ENCODE measurements at places on chromosomes 1 and 21.

DNA sequence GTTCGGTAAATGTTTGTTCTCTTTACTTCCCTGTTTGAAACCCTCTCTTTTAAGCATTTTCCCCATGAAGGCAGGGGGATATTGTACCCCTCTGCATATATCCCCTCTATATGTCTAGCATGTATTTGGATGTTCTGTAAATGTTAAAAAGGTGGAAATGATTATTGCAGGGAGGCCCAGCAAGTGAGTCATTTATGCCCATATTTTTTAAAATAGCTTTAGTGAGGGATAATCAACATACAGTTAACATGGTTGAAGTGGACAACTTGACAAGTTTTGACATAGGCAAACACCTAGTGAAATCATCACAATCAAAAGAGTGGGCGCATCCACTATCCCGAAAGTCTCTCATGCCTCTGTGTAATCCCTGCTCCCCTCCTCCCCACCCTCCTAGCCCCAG is 20.8 kb upstream of the RGS16 start:
- DNase-seq, result no peak

- DNase-seq, result peak; percentile 35
Measured at GRCh38 chr1:202274611-202275010, 67.1 kb downstream of the UBE2T start.

GRCh38 chr1:196355206-196355786 is 252.9 kb downstream of the KCNT2 start:
- no peak for DNase-seq

DNA sequence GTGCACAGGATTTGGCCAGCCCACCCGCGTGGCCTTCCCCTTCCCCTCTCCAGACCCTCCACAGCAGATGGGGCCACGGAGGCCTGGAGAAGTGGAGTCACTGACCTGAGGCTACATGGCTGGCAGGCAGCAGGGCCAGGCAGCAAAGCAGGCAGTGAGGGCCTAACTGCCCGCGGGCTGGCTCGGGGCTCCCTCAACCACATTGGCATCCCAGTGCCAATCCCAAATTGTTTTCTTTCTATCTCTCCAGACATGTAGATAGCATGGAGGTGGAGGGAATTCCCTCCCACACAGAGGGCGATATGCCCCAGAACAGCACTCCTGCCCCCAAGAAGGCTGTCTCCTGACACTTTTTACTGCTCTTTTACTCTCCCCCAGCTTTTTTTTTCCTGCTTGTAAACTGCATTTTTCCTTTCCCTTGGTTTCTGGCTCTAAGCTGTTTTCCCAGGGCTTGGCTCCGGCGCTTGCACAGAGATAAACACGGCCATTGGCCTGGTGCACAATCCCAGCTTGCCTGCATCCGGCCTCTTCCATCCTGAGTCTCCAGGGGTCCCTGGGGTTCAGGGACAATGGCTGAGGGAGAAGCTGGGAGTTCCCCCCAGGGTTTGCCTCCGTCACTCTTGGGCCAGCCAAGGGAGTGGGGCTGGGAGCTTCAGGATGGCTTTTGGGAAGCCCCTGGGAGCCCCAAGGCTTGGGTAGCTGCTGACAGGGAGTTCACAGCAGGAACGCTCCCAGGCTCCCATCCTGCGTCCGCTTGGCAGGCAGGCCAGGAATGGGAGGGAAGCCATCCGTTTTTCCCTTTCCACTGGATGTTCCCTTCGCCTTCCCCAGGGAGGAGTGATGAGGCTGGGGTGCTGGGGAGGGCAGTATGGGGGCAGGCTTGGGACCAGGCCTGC is 7.0 kb downstream of the EPHX1 start:
- no peak for DNase-seq

DNA sequence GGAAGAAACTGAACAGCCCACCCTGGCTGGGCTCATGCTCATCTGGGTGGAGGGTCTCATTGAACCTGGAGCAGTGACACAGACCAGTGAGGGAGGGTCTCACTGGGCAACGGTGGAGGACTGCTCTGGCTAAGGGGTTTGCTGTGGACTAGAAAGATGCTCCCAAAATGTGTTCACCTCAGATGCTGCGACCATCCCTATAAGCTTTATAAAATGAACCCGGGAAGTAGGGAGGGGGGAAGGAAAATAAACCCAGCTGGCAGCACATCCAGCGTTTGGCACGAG is 34.5 kb upstream of the LBR start:
- no peak for DNase-seq

DNA sequence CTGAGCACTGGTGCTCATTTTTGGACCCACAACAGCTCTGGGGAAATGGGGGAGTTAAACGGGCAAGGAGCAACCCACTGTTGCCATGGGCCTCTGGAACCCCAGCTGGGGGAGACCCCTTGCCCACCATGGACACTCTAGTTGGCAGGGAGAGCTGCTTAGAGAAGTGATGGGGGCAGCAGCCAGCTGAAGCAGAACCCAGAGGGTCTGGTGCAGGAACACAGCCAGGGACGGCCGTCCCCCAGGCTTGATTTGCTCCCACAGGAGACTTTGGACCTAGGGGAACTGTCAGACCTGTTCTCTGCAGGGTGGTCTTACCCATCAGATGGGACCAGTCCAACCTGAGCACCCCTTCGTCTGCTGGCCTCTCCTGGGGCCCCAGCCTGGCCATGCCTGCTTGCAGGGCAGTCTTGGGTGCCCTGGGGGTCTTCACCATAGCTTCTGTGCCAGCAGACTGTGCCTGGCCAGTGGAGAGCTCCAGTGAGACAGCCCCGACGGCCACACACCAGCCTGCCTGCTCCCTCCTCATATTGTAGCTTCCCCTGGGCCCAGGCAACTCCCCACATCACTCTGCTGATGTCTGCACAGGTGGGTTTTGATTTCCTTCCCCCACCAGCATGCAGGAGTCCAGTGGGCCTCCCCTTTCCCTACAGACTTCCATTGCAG is 11.3 kb downstream of the SPATC1L start:
- no peak for DNase-seq

DNA sequence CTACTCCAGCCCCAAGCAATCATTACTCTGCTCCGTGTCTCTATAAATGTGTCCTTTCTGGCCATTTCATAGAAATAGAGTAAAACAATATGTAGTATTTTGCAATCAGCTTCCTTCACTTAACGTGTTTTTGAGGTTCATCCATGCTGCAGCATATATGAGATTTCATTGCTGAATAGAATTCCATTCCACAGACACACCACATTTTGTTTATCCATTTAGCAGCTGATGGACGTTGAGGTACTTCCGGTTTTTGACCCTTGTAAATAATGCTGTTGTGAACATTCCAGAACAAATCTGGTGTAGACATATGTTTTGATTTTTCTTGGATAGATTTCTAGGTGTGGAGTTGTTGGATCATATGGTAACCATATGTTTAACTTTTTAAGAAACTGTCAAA is 30.7 kb downstream of the ADAM30 start:
- DNase-seq, result no peak

DNA sequence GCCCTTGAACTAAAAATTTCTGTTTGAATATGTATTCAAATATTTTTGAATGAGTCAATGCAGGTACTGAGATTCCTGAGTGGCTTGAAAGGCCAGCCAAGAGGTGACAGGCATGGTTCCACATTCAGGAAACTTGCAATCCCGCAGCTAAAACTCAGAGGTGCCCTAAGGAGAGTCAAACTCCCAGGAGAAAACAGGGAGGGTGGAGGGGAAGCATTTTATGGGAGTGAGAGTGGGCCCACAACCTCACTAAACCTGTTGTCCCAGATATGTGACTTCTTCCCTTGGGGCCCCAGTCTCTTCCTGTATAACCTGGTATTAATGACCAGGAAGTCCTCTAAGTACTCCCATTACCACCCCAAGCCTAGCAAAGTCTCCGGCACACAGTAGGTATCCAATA is 189.6 kb downstream of the PLPP3 start:
- DNase-seq, result no peak

GRCh38 chr21:26587736-26588201 is 14.7 kb upstream of the CYYR1 start:
- no peak for DNase-seq

- DNase-seq, result no peak
Measured at GRCh38 chr1:65894738-65895605, 102.3 kb downstream of the PDE4B start.

DNA sequence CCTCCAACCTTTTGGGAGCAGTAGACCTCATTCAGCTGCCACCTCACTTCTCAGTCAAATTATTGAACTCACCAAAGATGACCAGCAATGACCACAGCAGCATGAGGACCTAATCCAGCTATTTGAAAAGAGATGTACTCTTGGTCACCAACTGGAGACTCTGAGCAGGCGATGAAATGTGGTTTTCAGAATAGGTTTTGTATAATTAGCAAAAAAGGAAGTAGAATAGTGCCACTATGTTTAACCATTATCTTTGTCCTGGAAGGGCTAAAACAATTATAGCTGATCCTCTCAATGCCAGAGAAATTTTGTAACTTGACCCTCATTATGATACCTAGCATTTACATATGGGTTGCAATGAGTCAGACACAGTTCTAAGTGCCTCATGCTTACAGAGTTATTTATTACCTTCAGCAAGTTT is at the start of gene FCRL2:
TSS of gene FCRL2 (minus strand) at position 162 of the 421 bp plus-strand sequence. CDS start at position 103, 59 bp downstream.
- DNase-seq, result no peak

DNA sequence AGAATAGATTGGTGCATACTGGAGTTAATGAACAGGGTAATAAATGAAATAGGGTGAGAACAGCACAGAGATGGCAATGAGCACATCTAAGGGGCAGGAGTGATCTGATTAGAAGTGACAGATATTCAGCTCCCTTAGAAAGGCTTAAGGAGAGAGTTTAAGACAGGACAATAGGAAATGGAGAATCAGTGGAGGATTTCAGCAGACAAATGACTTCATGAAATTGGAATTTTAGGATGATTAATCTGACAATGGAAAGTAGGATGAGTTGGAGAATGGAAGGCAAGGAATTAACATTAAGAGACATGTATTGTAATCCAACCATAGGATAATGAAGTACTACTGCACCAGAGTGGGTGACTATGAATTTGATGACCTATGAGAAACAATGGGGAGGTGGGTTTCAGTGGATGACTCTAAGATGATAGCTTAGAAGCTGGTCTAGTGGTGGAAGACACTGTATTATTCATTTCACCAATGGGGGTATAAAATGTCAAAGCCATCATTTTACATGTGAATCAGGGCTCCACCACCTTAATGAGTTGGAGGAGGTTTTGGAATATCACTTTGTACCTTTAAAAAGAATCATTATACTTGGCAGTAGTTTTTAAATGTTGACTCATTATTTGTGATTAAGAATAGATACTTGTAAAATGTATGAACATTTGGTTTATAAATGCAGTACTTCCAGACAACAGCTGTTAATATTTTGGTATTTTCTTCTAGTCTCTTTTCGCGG is 139.1 kb downstream of the PLA2G4A start:
- no peak for DNase-seq

DNA sequence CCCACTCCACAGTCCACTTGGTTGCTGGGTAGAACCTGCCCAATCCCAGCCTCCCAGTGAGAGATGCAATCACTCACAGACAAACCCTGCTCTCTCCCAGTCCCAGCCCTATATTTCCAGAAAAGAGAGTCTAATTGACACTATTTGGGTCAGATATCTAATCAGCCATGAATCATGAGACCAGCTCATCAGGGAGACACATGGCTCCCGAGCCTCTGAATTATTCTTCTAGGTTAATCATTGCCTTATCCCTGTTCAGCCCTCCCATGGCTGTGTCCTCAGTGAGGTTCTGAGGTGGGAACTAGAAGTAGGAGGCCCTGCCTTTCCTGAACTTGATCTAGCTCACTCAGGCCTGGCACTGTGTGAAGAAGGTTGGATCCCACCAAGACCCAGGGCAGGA is 49.9 kb upstream of the ZC3H12A start:
- DNase-seq, result no peak

- DNase-seq, result peak; percentile 24
Measured at GRCh38 chr1:157691285-157691920, 9.2 kb downstream of the FCRL3 start.

DNA sequence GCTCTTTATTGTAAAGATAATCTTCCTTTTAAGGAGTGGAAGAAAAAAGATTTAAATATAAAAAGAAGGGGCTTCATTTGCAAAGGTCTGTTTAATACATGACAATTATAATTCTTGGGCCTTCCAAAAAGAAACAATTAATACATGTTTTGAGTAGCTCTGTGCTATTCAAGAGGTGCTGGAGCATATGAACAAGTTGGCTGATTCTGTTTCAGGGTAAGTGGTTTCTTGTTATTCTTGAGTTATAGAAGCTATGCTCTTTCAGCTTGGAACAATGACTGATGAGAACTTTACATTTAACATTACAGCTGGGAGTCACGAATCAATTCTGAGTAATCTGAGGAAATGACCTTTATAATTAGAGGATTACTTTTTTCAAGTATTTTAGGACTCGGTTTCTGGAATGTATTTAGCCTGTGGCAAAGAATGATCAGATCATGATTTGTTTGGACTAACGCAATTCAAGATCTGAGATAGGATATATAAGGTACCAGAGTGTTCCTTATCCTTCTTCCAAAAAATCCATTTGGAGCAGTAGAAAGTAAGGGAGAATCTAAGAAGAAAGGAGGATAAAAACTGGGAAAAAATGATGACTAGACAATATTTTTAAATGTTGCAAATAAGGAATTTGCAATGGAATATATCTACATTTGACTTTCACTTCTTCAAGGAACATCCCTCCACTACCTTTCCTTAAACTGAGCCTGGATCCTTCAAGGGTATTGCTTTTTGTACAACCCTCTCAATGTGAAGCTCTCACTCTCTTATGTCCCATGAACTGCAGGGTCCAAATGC is 77.1 kb upstream of the KCTD3 start:
- no peak for DNase-seq

- no peak for DNase-seq
Measured at GRCh38 chr1:41580520-41581172, 96.2 kb upstream of the EDN2 start.

GRCh38 chr1:100077531-100077930 is 55.2 kb downstream of the SASS6 start:
- no peak for DNase-seq

DNA sequence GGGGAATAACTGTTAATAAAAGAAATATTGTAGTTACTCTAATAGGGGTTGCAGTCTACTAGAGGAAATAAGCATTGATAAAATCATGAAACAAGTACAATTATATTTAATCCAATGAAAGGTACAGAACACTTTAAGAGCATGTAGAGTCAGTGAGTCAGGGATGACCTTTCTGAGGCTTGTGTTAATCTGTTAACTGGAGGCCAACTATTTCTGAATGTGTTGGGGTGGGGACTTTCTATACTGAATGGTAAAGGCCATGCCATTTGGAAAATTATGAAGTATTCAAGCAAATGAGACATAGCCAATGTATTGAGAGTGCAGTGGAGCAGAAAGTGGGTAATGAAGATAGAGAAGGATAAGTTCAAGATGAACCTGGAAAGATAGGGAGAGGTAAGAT is 646.2 kb downstream of the ADGRL2 start:
- DNase-seq, result no peak

Measured in SJCRH30 (cell line).